GOT3 (cell line): ENCODE measurements at places on chromosomes 7 and 10.
A peak's percentile ranks its signal among the peaks of the same experiment; 100 is the strongest.

GRCh38 chr7:128071376-128071775, 40.1 kb upstream of the LRRC4 start:
- DNase-seq, result no peak

GRCh38 chr10:79298403-79299244, 48.6 kb upstream of the PPIF start:
- DNase-seq, result peak; percentile 60

DNA sequence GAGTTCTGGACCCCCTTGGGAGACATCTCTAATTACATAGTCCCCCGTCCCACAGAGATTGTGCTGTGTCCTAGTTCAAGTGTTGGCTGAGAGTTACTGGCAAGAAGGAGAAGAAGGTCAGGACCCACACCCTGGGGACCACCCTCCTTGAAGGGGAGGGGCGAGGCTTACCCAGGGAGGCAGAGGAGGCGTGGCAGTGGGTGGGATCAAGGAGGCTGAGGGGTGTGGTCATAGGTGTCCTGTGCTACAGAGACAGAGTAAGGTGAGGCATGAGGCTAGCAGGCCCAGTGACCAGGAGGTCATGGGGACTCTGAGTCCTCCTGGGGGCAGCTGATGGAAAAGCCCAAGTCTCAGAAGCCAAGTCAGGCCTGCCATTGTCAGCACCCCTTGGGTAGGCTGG, 29.4 kb upstream of the ADCYAP1R1 start:
- DNase-seq, result no peak

DNA sequence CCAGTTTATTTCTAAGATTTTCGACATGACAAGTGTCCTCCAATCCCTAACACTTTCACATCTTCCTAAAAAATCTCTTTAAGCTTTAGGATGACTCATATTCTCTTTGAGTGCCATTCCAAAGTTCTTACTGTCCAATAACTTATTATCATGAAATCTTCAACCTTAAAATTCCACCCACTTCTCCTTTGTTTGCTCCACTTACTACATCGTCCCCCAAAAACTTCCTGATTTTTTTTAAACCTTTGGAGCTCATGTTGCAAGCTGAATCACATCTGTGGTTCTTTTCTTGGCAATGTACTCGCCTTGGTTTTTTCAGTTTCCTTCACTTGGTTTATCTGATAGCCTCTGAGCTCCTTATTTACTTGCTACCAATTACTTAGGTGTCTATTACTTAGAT, 39.2 kb upstream of the JCAD start:
- DNase-seq, result no peak

GRCh38 chr10:96511044-96511945, 2.4 kb downstream of the TLL2 start:
- DNase-seq, result no peak

- DNase-seq, result no peak
Measured at GRCh38 chr10:118977022-118977599, 52.4 kb upstream of the NANOS1 start.

- no peak for DNase-seq
Measured at GRCh38 chr7:17944720-17945119, 4.4 kb upstream of the SNX13 start.

GRCh38 chr7:51060536-51060935, 256.1 kb downstream of the COBL start:
- DNase-seq, result no peak

DNA sequence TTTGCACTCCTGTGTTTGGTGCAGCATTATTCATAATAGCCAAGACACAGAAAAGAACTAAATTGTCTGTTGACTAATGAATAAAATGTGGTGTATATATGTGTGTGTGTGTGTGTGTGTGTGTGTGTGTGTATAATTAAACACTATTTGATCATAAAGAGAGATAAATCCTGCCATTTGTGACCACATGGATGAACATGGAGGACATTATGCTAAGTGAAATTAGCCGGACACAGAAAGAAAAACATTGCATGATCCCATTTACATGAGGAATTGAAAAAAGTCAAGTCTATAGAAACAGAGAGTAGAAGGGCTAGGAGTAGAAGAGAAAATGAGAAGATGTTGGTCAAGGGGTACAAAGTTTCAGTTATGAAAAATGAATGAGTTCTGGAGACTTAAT, 85.9 kb downstream of the ANK3 start:
- DNase-seq, result no peak

GRCh38 chr7:112076324-112076723, 129.9 kb downstream of the DOCK4 start:
- DNase-seq, result no peak
